Right lung (tissue), 10 donors: ENCODE measurements at places on chromosomes 3 and 15.

DNA sequence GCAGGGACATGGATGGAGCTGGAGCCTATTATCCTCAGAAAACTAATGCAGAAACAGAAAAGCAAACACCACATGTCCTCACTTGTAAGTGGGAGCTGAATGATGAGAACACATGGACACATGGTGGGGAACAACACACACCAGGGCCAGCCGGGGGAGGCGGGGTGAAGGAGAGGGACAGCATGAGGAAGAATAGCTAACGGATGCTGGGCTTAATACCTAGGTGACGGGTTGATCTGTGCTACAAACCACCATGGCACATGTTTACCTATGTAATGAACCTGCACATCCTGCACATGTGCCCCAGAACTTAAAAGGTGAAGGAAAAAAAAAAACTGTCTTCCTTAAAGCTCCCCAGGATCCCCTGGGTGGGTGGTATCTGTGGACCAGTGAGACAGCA lies 87.1 kb downstream of the ADAMTS17 start:
- no peak for DNase-seq

GRCh38 chr3:71018799-71019198 lies 564.7 kb downstream of the FOXP1 start:
- no peak for DNase-seq

DNA sequence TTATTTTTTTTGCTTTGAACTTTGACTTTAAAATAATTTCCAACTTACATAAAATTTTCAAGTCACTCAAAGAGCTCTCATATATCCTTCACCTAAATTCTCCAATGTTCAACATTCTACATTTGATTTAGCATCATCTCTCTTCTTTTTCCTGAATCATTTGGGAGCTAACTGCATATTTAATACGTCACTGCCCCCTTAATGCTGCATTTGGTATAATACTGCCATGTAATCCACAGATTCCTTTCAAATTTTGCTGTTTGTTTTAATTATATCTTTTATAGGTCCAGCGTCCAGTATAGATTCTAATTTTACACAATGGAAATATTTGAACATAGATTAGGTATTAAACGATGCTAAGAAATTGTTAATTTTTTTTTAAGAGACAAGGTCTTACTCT lies 2.3 kb upstream of the EIF2AK4 start:
- DNase-seq = no peak

- no peak for DNase-seq
Measured at GRCh38 chr3:171257251-171258203, 202.7 kb downstream of the TNIK start.

DNA sequence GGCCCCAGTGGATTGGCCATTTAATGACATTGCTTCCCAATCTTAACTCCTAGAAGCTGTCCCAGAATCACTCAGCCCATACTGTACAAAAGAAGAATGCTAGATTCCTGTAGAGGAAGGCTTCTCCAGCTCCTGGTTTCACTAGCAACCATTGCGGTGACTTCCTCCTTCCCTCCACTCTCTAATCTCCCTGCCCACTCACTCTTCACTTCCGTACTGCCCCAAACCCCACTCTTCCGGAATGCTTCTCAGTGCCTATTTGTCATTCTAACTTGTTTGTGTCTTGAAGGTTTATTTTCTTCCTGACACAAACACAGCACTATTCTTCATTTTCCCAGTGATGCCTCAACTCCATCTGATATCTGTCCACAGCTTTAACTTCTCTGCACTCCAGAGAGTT lies 97.1 kb upstream of the SPATA16 start:
- no peak for DNase-seq

DNA sequence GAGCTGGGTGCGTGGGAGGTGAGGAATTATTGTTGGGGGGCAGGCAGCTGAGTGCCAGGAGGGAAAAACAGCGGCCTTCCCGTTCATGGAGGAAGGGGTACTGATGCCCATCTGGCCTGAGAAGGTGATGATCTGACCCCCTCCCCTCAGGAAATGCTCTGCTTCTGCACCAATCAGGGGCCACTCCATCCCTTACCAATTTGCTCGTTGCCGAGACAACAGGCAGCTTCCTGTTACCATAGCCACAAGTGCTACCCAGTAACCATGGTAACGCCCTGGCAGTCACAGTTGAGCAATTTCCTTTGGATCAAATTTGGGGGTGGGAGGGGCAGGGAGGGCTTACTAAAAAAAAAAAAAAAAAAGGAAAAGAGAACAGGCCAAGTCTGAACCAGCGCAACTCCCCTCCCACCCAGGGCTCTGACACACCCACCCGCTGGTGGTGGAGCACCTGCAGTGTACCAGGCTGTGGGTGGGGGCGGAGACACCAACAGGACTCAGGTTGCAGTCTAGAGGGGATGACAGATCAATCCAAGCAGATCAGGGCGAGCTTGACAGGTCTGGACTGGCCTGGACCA lies 13.7 kb downstream of the CELF6 start:
- no peak for DNase-seq

DNA sequence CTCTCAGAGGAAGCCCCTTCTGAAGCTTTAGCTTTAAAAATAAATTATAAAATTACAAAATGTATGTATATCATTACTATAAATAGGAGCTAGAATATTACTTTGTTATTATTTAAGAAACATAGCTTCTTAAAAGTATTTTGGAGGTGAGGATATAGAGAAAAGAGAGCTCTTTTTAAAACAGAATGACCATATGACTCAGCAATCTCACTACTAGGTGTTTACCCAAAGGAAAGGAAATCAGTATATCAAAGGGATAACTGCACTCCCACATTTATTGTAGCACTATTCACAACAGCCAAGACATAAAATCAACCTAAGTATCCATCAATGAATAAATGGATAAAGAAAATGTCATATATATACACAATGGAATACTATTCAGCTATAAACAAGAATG lies 119.6 kb downstream of the DMXL2 start:
- no peak for DNase-seq

- DNase-seq = no peak
Measured at GRCh38 chr3:5136211-5136918, 14.3 kb downstream of the ARL8B start.
